ENCODE measurements at places on chromosomes 16 and 17. TPM values are rescaled to one million over a fixed set of nuclear protein-coding genes. Genes with fewer than 3 reads are reported as not detected.

Gene CCL2
- total RNA-seq, result 0.65 TPM

Gene RRAD
- 0.83 TPM for total RNA-seq

Gene GRB2
- 183 TPM for total RNA-seq

Gene ANKRD40CL
- not detected for total RNA-seq

Gene LGALS9
- total RNA-seq, result 38.4 TPM

Gene SLC16A13
- 14.3 TPM for total RNA-seq

Gene DNASE1L2
- total RNA-seq, result 2.2 TPM

Measured in activated T-helper 1 cell treated with anti-CD3 and anti-CD28 coated beads, Interleukin-12 subunit alpha, Interleukin-12 subunit beta, Interleukin-2, Interleukin-4 antibody, amounts not matched to agents 30 ng/mL and 10 ng/mL and 1 ng/mL, durations not matched to agents 14 hours and 24 hours and 36 hours (primary cell).